NCI-H2107 (cell line): ENCODE measurements at places on chromosomes 11 and 22.

DNA sequence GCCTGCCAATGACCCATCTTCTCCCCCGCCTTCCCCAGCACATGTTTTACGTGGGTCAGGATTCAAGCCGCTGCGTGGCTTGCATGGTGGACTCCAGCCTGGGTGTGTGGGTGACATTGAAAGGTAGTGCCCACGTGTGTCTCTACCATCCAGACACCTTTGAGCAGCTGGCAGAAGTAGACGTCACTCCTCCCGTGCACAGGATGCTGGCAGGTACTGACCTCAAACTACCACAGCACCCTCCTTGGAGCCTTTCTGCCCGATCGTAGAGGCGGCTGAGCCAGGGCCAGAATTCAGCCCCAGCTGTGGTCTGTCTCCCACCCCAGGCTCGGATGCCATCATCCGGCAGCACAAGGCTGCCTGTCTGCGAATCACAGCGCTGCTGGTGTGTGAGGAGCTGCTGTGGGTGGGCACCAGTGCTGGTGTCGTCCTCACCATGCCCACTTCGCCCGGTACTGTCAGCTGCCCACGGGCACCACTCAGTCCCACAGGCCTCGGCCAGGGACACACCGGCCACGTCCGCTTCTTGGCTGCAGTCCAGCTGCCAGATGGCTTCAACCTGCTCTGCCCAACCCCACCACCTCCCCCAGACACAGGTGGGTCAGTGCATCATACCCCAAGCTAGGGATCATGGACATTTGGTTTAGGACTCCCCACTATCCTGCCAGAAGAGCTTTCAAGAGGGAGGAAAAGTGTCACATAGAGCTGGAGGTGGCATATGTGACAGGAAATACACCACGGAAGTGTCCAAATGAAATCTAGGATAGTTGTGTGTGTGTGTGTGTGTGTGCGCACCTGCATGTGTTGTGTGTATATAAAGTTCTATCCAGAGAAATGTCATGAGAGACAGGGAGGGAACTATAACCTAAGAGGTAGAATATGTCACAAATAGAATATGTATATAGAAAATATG, 10.6 kb upstream of the RELT start:
- no peak for DNase-seq

- DNase-seq: peak; percentile 64
Measured at GRCh38 chr11:10351765-10352641, 47.1 kb downstream of the ADM start.

GRCh38 chr11:19868871-19869270, 156.2 kb downstream of the NAV2 start:
- no peak for DNase-seq

DNA sequence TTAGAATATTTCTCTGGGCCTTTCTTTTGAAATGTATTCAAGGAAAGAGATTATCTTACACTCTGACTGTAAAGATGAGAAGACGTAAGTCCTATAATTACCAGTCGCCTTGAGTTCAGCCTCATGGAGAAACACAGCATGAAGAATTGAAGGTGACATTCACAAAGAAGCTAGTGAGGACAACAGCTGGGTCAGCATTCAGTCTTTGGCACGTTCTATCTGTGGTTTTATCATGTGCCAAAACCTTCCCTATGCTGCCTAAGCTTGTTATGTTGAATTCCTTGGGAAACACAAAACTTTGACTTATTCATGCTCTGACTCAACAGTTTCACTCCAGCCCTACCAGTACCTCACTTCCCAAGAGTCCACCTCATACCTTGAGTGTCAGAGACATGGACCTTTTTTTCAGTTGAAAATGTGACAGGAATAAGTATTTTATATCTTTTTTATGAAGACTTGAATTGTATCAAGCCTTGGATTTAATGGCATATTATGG, 198.8 kb upstream of the KIRREL3 start:
- no peak for DNase-seq

DNA sequence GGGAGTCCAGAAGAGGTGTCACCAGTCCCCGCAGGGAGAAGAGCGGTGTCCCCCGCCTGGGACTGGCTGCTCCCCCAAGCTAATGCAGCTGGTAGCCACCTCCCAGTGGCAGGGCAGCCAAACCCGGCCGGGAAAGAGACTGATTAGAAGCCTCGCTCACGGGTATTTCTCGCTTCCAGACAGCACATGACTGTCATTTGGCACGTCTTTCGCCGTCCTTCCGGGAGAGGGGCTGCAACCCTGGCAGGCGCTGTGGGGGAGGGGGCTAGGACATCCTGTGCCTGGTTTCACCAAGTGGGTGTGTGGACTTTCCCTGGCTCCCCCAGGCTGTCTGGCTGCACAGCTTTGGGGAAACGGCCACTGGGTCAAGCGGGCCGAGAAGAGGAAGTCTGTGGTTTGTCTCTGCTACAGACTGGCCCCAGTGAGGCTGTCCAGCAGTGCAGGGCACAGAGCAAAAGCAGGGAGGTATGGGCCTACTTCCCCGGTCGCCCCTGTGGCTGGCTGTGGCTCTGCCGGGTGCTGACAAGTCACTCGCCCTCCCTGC, 3.8 kb downstream of the CD81 start:
- no peak for DNase-seq

DNA sequence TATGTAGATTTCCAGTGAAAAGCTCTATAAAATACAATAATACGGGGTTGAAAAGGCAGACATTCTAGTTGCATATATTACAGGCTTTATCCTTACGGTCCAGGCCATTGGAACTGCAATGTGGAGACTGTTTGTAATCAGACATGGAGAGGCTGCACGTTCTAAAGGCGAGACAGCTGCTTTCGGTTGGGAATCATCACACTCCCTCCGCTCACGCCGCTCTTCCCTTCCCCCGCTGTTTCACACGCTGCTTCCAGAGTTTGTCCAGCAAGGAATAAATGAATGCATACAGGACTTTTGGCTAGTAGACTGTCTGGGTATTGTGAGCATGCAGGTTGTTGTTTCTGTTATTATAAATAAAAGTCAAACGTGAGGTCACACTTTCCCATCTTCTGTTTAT, 13.5 kb upstream of the EFCAB6 start:
- DNase-seq: no peak

- no peak for DNase-seq
Measured at GRCh38 chr11:119592642-119593041, 136.4 kb downstream of the NECTIN1 start.
